ENCODE measurements at places on chromosomes 6 and 20.

GRCh38 chr6:44367681-44368080 is 19.8 kb upstream of the CDC5L start:
- DNase-seq = no peak

DNA sequence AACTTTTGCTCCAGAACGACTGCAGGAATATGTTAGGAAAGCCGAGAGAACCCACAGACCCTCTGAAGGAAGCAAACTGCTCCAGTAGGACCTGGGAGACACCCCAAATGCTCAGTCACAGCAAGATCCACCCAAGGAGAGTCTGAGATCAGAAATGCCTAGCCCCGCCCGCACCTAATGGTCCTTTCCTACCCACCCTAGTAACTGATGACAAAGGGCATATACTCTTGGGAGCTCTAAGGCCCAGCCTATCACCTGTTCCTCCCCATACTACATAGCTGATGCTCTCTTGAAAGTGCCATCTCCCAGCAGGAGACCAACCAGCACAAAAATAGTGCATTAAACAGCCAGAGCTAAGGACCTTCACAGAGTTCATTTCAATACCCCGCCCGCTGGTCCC is 67.6 kb downstream of the CD2AP start:
- no peak for DNase-seq

GRCh38 chr6:112594886-112595594 is 247.9 kb downstream of the RFPL4B start:
- DNase-seq = no peak

GRCh38 chr20:4073852-4074741 is 58.7 kb upstream of the RNF24 start:
- no peak for DNase-seq

DNA sequence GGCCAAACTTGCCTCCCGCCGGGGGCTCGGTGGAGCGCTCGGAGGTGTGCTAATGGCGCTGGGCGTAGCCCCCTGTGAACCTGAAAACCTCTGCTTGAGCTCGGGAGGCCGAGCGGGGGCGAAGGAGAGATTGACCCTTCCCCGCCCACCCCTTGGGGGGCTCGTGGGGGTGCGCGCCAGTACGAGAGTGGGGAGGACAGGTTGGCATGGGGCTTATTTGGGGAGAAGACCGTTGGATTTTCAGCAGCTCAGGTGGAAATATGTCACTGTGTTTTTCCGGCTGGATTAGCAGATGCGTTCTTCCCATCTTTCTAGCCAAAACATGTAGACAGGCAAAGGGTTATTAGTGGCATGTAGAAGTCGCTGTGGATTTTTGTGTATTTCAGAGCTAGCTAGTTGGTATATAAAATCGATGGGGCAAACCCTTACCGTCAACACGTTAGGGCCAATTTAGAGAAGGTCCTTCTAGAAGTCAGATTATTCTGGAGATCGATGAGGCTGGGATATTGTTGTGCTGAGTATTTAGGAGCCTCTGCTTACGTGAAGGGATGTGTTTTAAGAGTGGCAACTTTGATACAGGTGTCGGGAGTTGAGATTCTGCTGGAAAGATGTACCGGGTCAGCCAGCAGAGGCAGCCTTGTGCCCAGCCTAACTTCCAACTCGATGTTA is 525 bp downstream of the NCOA7 start:
- DNase-seq = no peak

DNA sequence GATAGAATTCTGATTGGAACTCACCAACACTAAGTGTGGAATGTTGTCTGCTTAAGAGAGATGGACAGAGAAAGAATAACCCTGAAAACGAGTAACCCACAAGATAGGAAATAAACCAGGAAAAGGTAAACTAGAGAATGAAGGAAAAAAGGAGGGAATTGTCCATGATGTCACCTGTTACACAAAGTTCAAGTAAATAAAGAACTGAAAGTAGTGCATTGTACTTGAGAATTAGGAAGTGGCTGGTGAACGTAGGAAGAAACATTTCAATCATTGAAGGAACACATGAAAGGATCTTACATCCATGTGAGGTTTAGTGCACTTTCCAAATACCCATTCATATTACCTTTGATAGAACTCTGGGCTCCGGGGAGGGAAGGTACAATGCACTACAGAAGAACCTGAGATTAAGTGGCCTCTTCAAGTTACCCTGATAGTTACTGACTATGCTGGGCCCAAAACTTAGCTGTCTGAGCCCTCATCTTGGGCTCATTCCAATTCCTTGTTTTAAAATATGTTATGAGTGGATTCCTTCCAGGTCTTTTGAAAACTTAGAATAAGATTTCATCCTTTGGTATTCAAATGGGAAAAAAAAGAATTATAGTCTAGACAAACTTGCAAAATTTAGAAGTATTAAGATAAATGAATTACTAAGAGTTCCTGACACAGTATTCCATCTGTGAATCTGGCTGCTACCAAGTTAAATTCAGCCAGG is 1.1 kb upstream of the STX7 start:
- DNase-seq = no peak

DNA sequence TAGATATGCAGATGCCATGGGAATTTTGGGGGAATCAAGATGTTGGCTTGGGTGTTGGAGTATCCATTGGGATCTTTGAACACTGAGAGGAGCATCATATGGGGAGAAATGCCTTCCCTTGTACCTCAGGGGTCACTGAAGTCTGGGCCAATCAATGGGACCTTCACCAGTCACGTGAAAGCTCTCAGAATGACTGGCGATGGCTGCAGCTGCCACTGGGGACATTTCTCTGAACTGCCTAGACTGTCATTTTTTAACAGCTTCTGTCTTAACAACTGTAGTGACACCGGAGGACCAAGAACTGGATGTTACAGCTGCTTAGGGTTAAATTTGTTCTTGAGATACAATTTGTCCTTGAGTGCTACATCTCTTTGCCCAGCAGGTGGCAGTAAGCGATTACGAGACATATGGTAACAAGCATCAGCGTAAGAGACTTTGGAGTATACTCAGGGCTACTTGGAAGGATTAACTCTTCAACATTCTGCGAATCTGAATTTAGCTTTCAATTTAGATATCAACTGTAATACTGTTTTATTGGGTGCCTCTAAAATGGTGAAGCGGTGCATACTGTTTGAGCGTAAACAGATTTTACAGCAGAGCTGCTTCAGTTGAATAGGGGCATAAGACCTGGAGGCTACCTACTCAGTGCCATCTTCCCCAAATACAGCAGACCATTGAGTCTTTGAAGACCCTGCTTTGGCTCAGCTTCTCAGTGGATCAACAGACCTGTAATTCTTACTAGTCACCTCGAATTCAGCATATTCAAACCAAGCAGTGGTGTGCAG is 36.0 kb downstream of the CCN2 start:
- DNase-seq = no peak

DNA sequence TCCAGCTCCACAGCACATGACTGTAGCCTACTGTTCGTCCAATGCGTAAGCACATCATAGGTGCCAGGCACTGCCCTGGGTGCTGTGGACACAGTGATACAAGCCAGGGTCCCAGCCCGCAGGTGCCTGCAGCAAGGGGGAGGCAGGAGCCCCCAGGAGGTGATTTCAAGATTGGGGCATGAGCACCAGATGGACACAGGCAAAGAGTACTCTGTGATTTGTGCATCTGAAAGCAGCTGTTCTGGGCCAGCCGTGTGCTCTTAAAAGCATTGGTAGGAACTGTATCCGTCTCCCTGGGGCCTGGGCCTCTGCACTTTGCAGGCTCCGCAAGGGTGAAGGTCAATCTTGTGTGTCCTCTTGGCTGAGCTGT is 149.8 kb downstream of the SYCP2 start:
- DNase-seq = no peak

DNA sequence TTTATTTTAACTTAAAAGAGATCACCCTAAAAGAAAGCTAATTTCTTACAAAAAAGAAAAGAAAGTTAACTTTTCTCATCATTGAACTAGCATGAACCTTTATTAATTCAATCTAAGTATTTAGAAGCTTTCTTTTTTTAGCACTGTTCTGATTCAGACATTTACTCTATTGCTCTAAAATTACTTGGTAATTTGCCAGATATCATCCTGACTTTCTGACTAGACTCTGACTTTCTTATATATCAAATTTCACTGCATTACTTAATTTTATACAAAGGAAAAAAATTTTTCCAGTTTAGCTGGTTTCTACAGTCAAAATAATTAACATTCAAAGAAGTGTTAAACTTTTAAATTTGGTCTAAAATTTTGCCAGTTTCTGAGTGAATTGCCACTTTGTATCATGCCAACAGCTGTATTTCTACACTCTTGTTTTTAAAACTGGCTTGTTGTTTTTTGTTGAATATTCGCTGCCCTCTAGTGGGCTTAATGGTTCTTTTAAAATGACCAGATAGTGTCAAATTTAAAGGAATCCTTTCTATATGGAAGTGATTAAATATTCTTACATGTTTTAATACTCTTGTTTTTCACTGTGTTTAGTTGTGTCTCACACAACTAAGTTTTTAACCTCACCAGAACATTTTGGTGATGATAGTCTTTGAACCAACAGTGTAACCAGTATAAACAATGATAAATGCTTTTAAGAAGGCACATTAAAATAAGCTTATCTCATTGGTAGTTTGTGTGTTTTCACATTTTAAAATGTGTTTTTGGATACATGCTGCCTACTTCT is 102.0 kb downstream of the POPDC3 start:
- peak; percentile 27 for DNase-seq

GRCh38 chr6:21664314-21665109 is 71.0 kb downstream of the SOX4 start:
- DNase-seq = no peak

GRCh38 chr20:23477223-23477622 is 13.7 kb upstream of the CST8 start:
- DNase-seq = no peak

- no peak for DNase-seq
Observed at GRCh38 chr6:64034291-64034690, 398.7 kb downstream of the PHF3 start.

DNA sequence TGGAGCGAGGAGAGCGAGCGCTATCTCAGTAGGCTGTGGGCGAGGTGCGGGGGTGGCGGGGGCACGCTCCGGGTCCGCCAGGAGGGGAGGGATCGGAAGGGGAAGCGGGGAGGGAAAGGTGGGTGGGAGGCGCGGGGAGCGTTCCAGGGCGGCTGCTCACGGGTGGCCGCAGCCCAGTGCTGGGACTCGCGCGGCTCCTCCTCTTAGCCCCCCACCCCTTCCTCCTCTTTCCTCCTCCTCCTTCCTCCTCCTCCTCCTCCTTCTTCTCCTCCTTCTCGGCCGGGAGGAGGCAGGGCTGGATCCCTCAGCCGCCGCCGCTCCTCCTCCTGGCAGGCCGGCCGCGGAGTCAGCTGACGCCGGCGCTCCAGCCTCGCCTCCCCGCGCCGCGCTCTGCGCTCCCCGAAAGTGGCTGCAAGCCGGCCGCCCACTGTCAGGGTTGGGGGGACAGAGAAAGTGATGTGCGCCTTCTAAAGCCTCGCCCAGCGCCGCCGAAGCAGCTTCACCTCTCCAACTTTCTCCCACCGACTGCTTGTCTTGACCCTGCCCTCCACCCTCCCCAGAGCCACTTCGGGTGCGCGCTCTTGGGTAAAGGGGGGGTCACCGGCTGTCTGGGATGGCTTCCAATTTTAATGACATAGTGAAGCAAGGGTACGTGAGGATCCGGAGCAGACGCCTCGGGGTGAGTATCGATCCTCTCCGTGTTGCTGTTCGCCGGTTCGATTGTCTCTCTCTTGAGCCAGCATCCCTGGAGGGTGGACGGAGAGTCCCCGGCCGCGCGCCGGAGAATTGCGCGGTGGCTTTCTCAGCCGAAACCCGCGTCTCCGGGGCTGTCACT is at the start of gene DOK5:
Gene DOK5 (plus strand): TSS at position 260 of the 835 bp plus-strand sequence. CDS start 354 bp downstream, at position 614.
- no peak for DNase-seq

GRCh38 chr6:3250231-3250675 is 8.5 kb upstream of the PSMG4 start:
- no peak for DNase-seq

- DNase-seq = no peak
Observed at GRCh38 chr6:53179961-53180651, 31.5 kb upstream of the GCM1 start.

DNA sequence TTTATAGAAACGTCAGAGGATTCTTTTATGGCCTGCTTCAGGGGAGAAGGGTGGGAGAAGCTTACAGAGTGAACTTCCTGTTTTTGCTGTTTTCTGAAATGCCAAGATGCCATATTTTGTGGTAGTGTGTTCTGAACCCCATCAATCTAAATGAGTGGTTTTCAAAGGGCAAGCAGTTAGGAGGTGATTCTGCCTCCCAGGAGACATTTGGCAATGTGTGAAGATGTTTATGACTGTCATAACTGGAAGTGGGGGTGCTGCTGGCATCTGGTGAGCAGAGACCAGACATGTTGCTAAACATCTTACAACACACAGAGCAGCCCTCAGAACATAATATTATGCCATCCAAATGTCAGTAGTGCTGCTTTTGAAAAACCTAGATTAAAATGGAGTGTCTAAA is 6.0 kb upstream of the PRL start:
- no peak for DNase-seq

GRCh38 chr6:71287038-71287437 is 1.6 kb upstream of the OGFRL1 start:
- DNase-seq = no peak

- no peak for DNase-seq
Observed at GRCh38 chr6:24778121-24778520, 3.4 kb downstream of the GMNN start.

DNA sequence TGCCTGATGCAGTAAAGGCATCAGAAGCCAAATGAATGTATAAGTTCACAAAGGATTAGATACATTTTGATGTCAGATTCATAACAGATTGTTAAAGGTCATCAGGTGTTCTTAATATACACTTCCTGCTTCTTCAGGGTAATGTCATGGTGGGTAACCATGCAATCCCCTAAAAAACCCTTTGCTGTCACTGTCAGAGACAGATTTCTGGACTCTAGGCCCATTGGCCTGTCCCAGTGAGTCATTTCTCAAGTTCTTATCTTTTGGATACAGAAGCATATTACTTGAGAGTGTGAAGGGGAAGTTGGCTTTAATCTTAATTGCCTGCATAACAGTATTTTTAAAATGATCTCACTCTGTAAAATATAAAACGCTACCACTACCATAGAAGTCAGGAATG is 895.6 kb upstream of the MAP3K7 start:
- DNase-seq = no peak

All from AG09309 (cell line).